ENCODE measurements at places on chromosomes 7 and 10. TPM values are rescaled to one million over a fixed set of nuclear protein-coding genes. Genes with fewer than 3 reads are reported as not detected.

FMC1 gene
- total RNA-seq, result 9.2 TPM

LRRN3 gene
- 0.07 TPM for total RNA-seq

PLXDC2 gene
- total RNA-seq, result 1.6 TPM

PSD gene
- total RNA-seq, result 0.63 TPM

ADIRF gene
- total RNA-seq, result 47.0 TPM

MRC1 gene
- total RNA-seq, result not detected

VSTM2A gene
- total RNA-seq, result not detected

PLXNA4 gene
- not detected for total RNA-seq

HMX3 gene
- total RNA-seq, result not detected

GARIN1A gene
- 0.21 TPM for total RNA-seq

CYP3A5 gene
- 1.9 TPM for total RNA-seq

NKX2-3 gene
- total RNA-seq, result not detected

SORCS3 gene
- total RNA-seq, result not detected

CHRM2 gene
- 0.14 TPM for total RNA-seq

SUN3 gene
- total RNA-seq, result not detected

TSPAN33 gene
- 6.2 TPM for total RNA-seq

DYNC1I1 gene
- total RNA-seq, result 0.21 TPM

GBX1 gene
- total RNA-seq, result not detected

POLR1F gene
- total RNA-seq, result 20.8 TPM

ADCYAP1R1 gene
- not detected for total RNA-seq

JMJD1C gene
- total RNA-seq, result 23.6 TPM

HOXA13 gene
- not detected for total RNA-seq
